ENCODE measurements at places on chromosomes 1 and 21.

GRCh38 chr1:163357378-163357777 lies 35.6 kb downstream of the NUF2 start:
- DNase-seq = no peak

- DNase-seq = no peak
Observed at GRCh38 chr21:31234936-31235335, 109.1 kb downstream of the TIAM1 start.

GRCh38 chr1:29177022-29177705 lies 4.5 kb downstream of the SRSF4 start:
- no peak for DNase-seq

DNA sequence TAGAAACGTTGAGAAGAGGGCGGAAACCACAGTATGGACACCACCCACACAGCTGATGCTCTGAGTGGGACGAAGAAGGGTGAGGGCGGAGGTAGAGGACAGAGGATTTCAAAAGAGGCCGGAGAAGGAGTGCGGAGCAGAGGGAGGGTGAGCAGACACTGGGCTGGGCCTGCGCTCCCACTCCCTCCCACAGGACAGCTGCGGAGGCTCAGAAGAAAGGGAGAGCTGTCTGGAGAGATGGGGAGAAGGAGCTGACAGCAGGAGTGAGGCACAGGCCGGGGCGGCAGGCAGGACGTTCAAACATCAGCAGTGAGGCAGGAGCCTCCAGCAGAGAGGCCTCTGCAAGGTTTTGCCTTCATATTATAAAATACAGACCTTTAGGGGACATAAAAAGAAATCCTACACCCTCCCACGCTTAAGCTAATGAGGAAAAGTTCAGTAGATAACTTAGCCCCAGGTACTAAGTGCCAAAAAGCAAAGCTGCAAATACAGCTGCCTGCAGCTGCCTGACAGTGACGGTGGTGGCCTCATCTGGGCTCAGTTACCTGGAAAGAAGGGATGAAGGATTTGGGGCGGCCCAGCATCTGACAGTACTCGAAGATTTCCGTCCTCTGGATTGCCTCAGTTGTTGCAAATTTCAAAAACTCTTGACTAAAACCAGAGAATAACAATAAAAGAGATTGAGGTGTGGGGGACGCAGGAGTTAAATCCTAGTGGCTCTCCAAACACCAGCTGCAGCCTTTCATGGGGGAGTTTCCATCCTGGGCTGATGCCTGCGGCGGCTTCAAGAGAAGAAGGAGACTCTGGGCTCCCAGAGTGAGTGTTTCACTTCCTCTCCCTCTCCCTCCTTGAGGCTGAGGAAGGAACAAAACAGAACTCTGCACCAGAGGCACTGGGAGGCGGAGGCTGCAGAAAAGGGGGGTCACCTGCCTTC lies 25.6 kb downstream of the SEC16B start:
- DNase-seq = no peak

GRCh38 chr21:46011267-46011967 lies 29.8 kb downstream of the COL6A1 start:
- DNase-seq = no peak

GRCh38 chr1:41255978-41256377 lies 13.9 kb upstream of the SCMH1 start:
- no peak for DNase-seq

- no peak for DNase-seq
Observed at GRCh38 chr1:17403081-17403480, 31.1 kb downstream of the PADI6 start.

GRCh38 chr1:32094746-32095521 lies 12.9 kb upstream of the KPNA6 start:
- DNase-seq = no peak

GRCh38 chr1:81710857-81711256 lies 89.9 kb upstream of the ADGRL2 start:
- DNase-seq = no peak

- DNase-seq = no peak
Observed at GRCh38 chr21:37700641-37701202, 215.5 kb downstream of the KCNJ6 start.

DNA sequence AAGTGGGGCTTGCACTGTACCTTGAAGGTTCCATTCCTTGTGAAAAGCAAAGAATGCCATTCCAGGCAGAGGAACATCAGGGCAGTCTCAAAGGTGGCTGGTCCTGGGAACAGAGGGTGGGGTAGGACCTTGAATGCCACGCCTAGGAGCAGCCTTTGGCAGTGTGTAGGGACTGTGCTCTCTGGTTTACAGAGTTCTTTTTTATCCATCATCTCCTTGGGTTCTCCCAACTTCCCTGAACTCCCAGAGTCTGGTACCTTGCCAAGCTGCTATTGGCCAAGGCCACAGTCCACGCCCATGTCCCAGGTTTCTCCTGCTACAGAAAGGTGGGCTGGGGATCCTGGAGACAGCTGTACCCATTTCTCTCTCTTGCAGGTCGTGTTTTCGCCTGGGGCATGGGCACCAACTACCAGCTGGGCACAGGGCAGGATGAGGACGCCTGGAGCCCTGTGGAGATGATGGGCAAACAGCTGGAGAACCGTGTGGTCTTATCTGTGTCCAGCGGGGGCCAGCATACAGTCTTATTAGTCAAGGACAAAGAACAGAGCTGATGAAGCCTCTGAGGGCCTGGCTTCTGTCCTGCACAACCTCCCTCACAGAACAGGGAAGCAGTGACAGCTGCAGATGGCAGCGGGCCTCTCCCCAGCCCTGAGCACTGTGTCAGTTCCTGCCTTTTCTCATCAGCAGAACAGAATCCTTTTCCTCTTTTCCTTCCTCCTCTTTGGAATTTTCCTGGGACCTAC lies 15.3 kb upstream of the TRNAU1AP start:
- no peak for DNase-seq

GRCh38 chr1:117173006-117173405 lies 37.7 kb downstream of the VTCN1 start:
- no peak for DNase-seq

GRCh38 chr21:42161956-42162681 lies 56.8 kb upstream of the ABCG1 start:
- no peak for DNase-seq

DNA sequence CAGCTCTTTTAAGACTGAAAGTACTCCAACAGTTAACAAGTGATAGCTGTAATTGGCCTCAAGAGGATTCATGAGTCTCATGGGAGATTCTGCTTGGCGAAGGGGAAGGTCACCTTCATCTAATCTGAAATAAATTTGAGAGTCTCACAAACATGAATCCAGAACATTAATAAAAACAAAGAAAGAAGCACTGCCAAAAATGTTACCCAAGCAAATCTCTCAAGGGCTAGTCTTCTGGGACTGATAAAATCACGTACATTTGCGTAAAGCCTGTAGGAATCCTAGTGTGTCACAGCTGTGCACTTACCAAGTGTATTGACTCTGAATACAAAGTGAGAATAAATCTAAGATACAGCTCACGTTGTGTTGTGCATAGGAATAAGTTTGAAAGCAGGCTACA lies 21.2 kb upstream of the NUF2 start:
- DNase-seq = no peak

GRCh38 chr1:167934426-167935215 lies 1.9 kb upstream of the DCAF6 start:
- DNase-seq = no peak

- no peak for DNase-seq
Observed at GRCh38 chr1:89842567-89843272, 21.9 kb downstream of the LRRC8D start.

DNA sequence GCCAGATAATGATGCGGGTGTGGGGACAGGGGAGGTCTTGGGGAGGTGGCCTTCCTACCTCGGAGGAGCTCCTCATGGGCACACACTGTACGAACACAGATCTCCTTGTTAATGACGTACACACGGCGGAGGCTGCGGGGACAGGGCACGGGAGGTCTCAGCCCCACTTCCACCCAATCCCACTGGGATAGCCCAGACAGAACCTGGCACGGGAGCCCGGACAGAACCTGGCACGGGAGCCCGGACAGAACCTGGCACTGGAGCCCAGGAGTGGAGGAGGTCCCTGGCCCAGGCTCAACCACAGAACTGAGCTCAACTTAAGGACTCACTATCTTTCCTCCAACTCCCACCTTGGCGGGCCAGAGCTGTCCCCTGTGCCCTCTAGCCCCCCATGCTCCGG lies 5.2 kb downstream of the MFAP2 start:
- no peak for DNase-seq

DNA sequence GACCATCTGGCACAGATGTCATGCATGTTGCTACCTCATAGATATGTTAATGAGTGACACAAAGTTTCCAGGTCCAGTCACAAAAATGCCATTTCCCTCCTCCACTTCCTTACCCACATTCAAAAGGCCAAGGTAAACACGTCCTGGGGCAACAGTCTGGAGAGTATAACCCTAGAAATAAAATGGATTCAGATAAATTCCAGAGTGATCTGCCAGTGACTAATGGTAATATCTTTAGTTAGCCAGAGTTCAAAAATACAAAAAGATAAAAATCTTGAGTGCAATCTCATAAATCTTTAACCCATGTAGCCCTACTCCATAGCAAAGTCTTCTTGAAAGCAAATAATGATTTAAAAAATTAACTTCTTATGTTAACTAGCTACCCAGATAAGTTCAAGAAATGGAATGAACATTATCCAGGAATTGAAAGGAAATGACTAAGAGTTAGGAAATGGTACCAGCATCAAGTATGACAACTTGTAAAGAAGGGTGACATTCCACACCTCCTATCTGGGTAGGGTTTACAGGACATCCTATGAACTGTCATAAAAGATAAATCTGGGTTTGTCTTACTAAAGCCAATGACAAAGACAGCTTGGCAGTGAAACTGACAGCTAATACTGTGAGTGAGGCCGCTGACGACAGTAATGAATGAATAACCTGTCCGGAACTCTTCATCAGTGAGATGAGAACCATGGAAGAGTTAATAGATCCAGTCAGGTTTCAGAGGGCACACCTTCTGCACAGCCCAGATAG lies 18.1 kb downstream of the RGS2 start:
- DNase-seq = no peak

DNA sequence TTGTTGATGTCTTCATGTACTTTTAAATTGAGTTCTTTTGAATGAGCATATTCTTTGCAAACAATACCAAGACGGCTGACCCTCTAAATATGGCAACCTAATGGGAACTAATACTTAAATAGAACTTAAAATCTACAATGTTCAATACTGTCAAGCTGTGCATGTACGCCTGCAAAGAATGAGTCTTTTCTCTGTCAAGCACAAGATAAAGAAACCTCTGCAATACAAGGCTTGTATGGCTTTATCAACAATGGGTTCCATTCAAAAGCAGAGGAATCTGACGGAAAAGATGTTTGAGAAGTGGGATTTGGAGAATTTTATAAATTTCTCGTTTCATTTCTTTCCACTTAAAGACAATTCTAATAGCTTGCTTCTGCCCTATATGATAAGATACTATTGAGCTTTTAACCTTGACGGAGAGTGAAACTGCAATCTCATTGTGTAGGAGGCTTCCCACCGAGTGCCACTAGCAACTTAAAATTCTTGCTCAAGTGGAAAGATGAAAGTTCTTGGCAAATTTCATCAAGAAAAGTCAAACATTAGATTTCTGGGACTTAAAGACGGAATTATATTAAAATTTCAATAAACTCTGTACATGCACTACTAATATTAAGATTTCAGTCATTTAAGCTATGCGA lies 119.8 kb downstream of the RGS21 start:
- DNase-seq = no peak

DNA sequence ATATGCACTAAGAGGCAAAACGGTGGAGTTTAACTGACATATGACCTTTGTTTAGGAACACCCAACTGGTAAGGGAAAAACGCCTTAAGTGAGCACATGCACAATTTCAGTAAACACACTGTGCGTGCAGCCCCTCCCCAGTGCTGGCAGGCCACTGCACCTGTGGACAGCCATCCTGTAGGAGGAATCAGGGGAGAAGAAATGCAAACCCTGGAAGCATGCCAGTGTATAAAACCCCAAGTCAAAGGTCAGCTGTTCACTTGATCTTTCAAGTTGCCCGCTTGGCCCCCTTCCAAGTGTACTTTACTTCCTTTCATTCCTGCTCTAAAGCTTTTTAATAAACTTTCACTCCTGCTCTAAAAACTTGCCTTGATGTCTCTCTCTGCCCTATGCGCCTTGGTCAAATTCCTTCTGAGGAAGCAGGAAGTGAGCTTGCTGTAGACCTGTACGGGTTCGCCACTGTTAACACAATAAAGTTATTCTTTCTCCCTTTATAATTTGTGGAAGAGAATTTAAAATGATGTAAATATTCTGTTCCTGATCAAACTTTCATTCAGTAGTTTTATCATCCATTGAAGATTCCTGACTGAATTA lies 31.8 kb downstream of the USP25 start:
- DNase-seq = no peak

GRCh38 chr1:43232482-43232881 lies 37.3 kb upstream of the TMEM125 start:
- no peak for DNase-seq

DNA sequence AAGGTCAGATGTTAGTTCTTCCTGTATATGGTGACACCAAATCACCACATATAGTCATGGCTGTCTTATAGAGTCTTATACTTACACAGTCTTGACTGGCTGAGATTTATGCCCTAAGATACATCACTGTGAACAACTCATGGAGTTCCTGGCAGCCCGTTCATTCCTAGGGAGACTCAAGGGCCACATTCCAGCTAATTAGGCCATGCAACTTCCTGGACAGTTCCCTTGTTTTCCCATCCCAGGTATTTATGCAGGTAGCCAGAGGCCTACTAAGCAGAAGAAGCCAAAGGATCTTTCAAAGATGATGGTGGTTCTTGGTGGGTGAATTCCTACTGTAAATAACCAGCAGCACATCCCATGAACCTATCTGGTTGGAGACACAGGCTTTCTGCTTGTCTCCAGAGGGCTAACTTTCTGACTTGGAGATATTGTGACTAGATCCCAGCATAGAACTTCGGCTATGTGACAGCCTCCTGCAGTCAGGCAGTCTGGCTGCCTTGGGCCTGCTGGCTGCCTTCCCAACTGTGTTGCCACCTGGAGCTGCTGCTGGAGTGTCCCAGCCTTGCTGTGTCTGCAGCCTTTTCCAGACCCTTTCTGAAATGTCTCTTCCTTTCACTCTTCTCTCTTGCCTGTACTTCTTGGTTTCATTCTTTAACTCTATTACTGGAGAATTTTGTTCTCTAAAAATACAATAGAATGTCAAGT lies 283.8 kb downstream of the CACNA1E start:
- DNase-seq = no peak

DNA sequence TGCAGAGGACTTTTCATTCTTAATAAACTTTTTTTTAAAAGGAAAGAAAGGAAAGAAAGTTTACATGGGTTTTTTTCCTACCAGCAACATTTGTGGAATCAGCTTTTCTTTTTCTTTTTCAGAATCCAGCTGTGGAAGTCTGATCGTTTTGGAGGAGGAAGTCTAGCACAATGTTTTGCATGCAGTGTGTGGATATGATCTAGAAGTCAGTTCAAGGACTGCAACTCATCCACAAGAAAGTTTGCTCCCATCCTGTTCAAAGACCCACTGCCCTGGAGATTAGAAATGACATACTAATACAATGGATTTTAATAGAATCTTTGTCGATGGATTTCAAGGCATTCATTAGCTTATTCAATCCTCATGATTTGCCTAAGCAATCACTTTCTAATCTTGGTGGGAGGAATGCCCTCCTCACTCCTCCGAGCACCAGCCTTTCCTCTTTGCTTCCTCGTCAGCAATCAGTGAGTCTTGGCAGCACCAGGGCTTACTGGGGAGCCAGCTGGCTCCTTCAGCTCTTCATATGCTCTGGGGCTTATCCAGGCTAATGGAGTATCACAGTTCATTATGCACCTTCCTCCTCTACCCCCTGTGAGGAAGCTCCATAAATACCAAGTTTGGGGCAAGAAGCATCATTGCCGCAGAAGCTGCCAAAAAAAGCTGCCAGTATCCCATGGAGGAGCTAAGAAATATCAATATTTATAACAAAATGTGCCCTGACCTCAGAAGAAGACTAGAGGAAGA lies 392.3 kb upstream of the PKN2 start:
- no peak for DNase-seq

GRCh38 chr1:44313265-44313918 lies 41.7 kb downstream of the ERI3 start:
- no peak for DNase-seq
